Iris pigment epithelial cell (primary cell): ENCODE measurements at places on chromosomes 13 and 19.
A peak's percentile ranks its signal among the peaks of the same experiment; 100 is the strongest.

DNA sequence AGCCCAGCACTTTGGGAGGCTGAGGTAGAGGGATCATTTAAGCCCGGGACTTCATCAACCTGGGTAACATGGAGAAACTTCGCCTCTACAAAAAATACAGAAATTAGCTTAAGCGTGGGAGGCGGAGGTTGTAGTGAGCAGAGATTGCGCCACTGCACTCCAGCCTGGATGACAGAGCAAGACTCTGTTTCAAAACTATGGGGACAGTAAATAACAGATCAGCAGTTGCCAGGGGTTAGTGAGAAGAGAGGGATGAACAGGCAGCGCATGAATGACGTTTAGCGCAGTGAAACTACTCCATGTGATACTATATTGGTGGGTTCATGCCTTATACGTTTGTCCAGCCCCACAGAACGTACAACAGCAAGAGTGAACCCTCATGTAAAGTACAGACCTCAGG is 7.1 kb upstream of the ICAM3 start:
- DNase-seq, result peak; percentile 59

DNA sequence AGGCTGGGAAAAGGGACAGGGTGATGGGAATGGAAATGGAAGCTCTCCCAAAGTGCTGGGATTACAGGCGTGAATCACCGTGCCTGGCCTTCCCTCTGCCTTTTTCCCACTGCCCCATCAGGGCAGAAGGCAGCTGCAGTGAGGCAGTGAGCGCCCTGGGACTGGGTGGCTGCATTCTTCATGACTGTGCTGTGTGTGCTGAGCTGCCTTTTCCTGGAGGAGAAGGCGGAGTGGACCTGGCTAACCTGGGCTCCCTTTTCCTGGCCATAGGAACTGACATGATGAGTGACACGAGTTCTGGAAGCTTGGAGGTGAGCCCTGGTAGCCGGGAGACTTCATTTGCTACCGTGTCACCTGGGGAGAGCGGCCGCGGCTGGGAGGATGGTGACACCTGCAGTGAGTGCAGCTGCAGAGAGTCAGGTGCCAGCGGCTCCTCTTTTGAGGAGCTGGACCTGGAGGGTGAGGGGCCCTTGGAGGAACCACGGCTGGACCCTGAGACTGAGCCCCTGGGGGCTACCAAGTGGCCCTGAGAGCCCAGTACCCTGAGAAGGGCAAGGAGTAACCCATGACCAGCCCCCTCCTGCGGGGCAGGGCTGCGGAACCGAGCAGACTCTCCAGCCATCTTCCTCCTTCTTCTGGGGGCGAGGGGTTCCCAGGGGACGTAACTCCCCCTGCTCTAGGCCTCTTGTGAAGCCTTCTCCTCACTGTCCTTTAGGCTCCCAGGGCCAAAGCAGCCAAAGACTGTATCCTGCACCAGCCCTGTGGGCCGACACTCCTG is 26.3 kb upstream of the ZNF492 start:
- no peak for DNase-seq

DNA sequence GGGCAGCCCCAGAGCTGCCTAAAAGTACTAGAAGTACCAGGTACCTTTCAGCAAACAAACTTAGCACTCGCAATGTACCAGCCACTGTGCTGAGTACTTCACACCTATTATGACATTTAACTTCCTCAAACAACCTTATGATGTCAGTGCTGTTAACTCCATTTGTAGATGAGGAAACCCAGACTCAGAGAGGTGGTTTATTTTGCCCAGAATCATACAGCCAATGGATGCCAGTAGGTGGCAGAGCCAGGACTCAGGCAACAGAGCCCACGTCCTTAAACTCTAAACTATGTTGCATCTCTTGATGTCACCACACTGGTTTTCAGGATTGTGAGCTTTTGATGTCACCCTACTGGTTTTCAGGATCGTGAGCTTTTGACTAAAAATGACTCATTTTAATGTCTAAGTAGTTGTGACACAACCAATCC is 78.9 kb downstream of the FLT1 start:
- DNase-seq, result no peak

DNA sequence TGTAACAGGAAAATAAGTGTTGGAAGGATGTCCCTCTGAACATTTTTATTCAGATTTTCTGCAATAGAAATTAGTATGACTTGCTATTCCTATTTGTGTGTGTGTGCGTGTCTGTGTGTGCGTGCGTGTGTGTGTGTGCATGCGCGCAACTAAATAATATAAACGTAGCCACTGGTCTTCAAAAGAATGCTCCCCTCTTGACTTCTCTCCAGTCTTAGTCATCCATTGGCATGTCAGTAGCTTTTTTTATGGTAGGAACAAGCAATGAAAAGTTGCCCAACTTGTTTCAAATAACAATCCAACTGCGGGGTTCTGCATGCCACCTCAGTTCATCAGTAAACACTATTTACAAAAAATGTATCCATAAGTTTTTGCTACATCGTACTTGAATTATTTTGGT is 249.6 kb downstream of the GPC6 start:
- peak; percentile 77 for DNase-seq
